ENCODE measurements at places on chromosomes 16 and 17.

DNA sequence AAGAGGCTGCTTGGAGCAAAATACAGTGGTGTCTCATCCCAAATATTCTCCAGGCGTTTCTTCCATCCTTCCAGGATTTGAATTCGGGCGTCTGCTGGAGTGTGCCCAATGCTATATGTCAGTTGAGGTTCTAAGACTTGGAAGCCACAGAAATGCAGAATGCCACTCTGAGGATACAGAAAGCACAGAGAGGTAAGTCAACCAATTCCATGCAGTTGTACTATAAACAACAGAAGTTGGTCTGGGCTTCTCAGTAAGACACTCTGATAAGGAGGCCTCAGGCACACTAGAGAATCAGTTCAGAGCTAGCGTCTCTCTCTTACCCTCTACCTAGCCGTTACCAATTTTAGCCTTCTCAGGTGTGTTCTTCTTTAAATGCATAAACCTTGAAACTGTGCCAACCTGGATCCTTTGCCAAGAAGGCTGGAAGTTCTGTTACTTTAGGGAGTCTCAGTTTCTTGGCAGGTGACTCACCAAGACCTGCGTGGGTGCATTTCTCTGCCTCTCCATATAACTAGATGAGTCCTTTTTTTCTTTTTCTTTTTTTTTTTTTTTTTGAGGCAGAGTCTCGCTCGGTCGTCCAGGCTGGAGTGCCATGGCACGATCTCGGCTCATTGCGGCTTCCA, 15.1 kb downstream of the NQO1 start:
- DNase-seq = no peak

DNA sequence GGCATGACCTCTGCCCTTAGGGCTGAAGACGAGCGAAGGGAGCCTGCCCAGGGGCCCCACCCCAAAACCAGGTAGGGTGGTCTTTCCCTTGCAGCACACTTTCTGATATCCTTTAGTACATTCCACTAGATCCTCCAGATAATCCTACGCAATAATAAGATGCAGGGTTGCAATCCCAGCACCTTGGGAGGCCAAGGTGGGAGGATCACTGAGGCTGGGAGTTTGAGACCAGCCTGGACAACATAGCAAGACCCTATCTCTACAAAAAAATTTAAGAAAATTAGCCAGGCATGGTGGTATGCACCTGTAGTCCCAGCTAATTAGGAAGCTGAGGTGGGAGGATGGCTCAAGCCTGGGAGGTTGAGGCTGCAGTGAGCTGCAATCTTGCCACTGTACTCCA, 34.9 kb upstream of the MLKL start:
- no peak for DNase-seq

DNA sequence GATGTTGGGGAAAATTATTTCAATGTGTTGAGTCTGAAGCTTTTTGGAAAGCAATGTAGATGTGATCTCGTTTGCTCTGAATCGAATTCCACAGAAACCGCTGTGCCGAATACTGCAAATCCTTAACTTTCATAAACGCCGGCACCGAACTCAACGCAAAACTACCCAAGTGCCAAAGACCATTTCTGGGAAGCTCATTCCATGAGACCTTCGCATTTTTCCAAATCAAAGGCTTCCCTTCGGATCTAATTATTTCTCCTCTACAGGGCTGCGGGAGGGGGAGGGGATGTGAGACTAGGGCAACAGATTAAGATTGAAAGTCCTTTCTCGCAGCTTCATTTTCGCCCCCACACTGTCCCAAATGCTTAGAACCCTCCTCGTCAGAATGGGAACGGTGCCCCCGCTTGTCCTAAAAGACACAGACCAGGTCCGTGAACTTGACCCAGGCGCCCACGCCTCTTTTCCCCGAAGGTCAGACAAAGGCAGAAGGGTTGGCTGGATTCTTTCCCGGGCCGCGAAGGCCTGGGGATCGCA, 4.0 kb downstream of the PRAC1 start:
- no peak for DNase-seq

DNA sequence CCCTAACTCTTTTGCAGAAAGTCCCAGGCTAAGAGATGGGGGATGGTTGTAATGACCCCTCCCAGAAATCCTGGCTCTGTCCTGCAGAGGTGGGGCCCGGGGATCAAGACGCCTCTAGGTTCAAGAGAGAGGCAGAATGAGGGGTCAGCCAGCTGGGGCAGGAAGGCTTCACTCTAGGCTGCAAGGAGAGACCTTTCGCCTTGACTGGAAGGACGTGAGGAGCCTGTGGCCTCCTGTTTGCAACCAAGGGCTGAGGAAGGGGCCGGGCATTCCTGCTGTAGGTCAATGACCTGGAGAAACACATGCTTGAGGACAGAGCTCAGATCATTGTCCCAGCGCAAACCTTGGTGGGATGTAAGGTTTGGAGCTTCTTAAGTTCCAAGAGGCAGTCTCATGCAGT, 8.7 kb upstream of the CETP start:
- no peak for DNase-seq
